Kidney glomerular epithelial cell (primary cell): ENCODE measurements at places on chromosomes 5 and 9.
A peak's percentile ranks its signal among the peaks of the same experiment; 100 is the strongest.

DNA sequence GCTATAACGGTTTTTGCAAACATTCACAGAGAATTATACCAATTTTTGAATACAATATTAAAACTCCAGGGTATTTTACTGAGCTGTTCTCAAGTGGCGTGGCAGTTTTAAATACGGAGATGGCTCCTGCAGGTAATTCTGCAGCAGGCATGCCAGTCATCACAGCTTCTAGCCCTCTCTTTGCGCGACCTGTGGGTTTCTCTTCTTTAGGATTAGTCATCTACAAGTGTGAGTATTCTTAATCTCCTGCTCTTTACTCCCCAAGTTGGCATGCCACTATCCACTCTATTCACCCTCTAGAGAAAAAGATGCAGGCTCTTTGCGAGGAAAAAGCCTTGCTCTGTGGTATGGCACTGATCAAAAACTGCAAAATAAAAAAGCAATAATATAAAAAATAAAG lies 43.9 kb downstream of the ANKRD31 start:
- no peak for DNase-seq

DNA sequence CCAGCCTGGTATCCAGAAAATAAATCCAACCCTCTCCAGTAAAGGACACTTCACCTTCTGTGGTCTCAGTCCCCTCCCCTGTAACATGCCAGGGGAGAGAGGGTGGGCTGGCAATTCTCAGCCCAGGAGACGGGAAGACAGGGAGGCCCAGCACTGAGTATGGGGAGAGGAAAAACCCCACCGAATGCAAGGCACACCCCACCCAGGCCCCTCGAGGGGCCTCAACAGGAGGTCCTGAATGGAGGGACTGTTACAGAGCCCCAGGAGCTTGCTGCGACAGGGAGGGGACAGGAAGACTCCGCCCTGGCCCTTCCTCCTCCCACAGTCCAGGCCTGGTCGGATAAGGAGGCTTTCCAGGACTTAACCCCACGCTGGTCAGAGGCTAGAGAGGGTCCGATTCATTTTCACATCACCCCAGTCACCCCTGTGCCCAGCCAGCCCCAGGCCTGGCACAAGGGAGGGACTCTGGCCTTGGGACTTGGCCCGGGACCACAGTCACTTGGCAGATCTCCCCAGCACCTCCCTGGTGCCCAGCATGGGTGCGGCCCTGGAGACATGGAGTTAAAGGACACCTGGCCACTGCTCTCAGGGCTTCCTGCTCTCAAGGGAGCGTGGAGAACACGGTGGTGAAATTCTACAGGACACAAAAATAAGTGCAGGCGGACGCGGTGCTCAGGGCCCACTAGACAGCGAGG lies 44.9 kb upstream of the STXBP1 start:
- no peak for DNase-seq

DNA sequence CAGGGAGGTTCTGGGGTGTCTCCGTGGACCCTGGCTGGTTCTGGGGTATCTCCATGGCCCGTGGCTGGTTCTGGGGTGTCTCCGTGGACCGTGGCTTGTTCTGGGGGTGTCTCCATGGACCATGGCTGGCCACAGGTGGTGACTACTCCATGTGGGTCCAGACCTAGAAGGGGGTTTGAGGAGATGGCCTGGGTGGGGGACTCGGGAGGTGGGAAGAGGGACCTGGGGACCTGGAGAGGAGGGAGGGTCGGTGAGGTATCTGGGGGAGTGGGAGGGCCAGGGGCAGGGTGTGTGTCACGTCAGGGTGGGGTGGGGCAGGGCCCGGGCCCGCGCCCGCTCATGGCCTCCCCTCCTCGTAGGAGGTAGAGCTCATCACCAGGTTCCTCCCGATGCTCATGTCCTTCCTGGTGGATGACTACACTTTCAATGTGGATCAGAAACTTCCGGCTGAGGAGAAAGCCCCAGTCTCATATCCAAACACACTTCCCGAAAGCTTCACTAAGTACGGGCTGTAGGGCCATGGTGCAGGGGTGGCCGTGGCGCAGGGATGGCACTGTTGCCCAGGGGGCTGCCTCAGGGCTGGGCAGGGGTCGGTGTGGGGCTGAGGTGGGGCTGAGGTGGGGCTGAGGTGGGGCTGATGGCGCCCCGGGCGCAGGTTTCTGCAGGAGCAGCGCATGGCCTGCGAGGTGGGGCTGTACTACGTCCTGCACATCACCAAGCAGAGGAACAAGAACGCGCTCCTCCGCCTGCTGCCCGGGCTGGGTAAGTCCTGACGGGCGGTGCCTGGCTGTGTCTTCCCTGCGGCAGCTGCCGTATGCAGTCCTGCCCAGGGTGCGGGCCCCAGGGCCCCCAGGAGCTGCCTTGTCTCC lies 10.7 kb upstream of the TOR4A start:
- no peak for DNase-seq

- no peak for DNase-seq
Measured at GRCh38 chr9:93620041-93620506, 43.7 kb downstream of the PHF2 start.

DNA sequence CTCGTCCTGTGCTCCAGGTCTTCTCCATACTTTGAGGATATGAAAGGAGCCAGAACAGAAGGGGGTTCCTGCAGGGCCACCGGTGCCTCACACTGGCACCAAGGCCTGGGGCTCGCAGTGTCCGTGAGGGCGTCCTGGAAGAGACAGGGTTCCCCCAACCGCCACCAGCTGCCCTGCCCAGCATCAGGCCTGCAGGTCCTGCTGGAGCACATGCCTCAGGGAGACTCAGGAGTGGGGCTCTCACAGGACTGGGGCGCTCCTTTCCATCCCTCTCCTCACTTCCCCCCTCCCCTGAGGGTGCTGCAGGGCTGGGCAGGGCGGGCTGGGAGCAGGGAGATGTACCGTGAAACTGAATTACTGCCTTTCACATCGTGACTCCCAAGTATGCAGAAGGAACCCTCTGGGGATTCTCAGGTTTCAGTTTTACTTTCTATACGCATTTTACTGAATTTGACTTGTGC lies 31.7 kb downstream of the CEP72 start:
- no peak for DNase-seq

DNA sequence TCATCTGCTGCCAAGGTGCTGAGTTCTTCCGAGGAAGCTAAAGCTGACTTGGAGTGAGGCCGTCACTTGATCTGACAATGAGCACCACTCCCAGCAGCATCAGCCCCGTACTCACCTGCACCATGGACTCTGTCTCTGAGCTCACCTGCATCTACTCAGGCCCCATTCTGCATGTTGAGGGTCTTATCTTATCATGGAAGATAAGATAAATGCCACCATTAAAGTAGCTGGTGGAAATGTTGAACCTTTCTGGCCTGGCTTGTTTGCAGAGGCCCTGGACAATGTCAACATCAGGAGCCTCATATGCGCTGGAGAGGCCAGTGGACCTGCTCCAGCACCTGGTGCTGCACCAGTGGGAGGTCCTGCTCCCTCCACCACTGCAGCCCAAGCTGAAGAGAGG lies 35.0 kb upstream of the HMGCS1 start:
- no peak for DNase-seq

GRCh38 chr5:172602783-172603231 lies 38.3 kb upstream of the NEURL1B start:
- DNase-seq, result no peak

GRCh38 chr9:68706363-68707201 lies 1.5 kb downstream of the PIP5K1B start:
- DNase-seq, result peak; percentile 41

DNA sequence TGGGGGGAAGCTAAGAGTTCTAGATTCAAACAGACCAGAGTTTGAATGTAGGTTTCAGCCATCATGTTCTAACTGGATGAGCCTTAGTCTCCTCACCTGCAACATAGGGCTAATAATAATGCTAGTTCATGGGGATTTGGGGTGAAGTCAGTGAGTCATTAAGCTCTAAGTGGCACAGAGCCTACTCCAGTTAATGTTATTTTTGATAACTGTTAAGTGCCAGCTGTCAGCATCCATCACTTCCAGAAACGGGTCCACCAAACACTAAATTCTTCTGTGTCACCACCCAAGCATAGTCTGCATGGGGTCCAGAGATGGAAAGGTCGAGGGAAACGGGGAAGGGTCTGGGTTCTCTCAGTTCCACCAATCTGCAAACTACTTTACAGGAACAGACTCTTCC lies 1.8 kb upstream of the TSC1 start:
- no peak for DNase-seq

GRCh38 chr9:95901506-95901905 lies 26.0 kb downstream of the ERCC6L2 start:
- DNase-seq, result no peak

- DNase-seq, result no peak
Measured at GRCh38 chr9:88694625-88695024, 159.6 kb downstream of the NXNL2 start.

DNA sequence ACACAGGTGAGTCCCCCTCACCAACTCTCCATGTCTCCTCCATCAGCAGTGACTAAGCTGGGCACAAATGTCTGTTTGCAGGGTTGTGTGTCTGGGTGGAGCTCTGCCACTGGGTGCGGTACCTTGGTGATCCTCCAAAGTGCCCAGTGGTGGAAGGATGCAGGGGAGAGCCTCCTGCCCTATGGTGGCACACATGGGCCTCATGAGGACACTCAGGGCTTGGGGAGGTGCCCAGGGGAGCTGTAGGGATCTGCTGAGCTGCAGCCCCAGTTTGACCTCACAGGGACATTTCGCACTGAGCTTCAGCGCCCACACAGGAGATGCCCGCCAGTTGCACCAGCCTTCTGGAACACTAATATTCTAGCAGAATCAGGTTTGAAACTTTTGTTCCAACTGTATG lies 29.5 kb downstream of the S1PR3 start:
- DNase-seq, result no peak

GRCh38 chr5:140632366-140633020 lies 482 bp downstream of the CD14 start:
- no peak for DNase-seq
